ENCODE measurements at places on chromosomes 1 and 21. TPM values are rescaled to one million over a fixed set of nuclear protein-coding genes. Genes with fewer than 3 reads are reported as not detected.

Gene LRRC3
- 6.5 TPM for total RNA-seq

Gene RLF
- total RNA-seq, result 22.5 TPM

Gene CACNA1E
- not detected for total RNA-seq

Gene UQCRHL
- 0.81 TPM for total RNA-seq

Gene SHE
- total RNA-seq, result 15.2 TPM

Gene NPR1
- 293 TPM for total RNA-seq

Gene KCNA3
- total RNA-seq, result 1.8 TPM

Gene CRYAA
- total RNA-seq, result not detected

Gene RAB7B
- 2.5 TPM for total RNA-seq

Gene OR6K6
- not detected for total RNA-seq

Gene CR1L
- not detected for total RNA-seq

Gene CCDC181
- 2.9 TPM for total RNA-seq

Gene ZBTB8A
- 5.6 TPM for total RNA-seq

Gene SAMSN1
- total RNA-seq, result 20.5 TPM

Gene HHAT
- 4.5 TPM for total RNA-seq

Gene ALG6
- 1.8 TPM for total RNA-seq

Gene SESN2
- total RNA-seq, result 12.6 TPM

Gene OSCP1
- total RNA-seq, result 11.5 TPM

Gene NEXN
- total RNA-seq, result 120 TPM

Gene CXADR
- 0.28 TPM for total RNA-seq

Gene CFHR3
- total RNA-seq, result not detected

Gene ECM1
- 54.0 TPM for total RNA-seq

Gene OR2T33
- not detected for total RNA-seq

Gene GBP6
- not detected for total RNA-seq

Gene TOR1AIP1
- 99.5 TPM for total RNA-seq

Gene PCNX2
- total RNA-seq, result 13.6 TPM

Gene FCRL6
- not detected for total RNA-seq

Gene UBE2Q1
- total RNA-seq, result 49.5 TPM

Gene MYBPH
- total RNA-seq, result not detected

Gene TOR3A
- 37.4 TPM for total RNA-seq

Gene TLCD4
- 9.9 TPM for total RNA-seq

Gene SPATA6
- total RNA-seq, result 16.1 TPM

Gene HHIPL2
- total RNA-seq, result not detected

Data from thoracic aorta (tissue), 2 donors.